ENCODE measurements at places on chromosomes 11 and 22. TPM values are rescaled to one million over a fixed set of nuclear protein-coding genes. Genes with fewer than 3 reads are reported as not detected.

DNA sequence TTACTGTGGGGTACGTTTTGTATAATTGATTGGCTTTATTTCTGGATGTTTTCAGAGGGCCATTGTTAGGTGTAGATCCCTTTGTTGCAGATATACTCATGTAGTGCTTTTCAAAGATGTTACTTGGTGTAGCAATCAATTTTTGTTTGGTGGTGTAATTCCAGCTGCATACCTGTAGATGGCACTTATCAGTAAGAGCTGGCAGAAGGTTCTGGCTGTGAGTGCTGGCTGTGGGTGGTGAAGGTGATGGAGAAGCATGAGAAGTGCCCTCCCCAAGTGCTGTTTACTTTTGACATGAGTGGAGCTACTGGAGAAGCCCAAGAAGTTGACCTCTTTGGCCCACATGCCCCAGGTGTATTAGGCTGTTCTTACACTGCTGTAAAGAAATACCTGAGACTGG lies 1074.9 kb downstream of the FAM181B start:
- DNase-seq: no peak

DNA sequence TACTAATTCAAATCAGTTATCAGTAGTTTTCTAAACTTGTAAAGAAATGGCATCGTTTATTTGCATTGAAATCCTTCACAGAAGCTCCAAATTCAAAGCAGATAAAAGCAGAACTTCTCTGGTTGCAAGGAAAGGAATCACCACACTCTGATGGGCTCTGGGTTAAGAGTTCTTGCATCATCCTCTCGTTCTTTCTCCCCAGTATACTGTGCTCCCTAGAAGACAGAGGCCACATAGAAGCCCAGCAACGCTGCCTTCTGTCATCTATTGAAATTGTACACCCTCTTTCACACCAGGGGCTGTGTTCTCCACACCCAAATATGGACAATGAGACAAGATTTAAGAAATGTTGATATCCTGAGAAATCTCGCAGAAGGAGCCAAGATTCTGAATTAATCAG lies 29.3 kb downstream of the FAT3 start:
- DNase-seq: no peak

Gene TMPRSS4
- not detected for total RNA-seq

- DNase-seq: no peak
Observed at GRCh38 chr11:31479066-31479465, 30.4 kb downstream of the IMMP1L start.

- DNase-seq: no peak
Observed at GRCh38 chr22:33811686-33812085, 108.6 kb downstream of the LARGE1 start.

Gene IL10RA
- total RNA-seq: 120 TPM
